Gastrocnemius medialis (tissue), 4 donors: ENCODE measurements at places on chromosomes 16 and 17. TPM values are rescaled to one million over a fixed set of nuclear protein-coding genes. Genes with fewer than 3 reads are reported as not detected.
A peak's percentile ranks its signal among the peaks of the same experiment; 100 is the strongest.

GRCh38 chr16:5257462-5257861, 159.9 kb upstream of the EEF2KMT start:
- no peak overlapping the region for H3K4me3 ChIP-seq
- H3K27me3 ChIP-seq: no peaks in the 10 kb centered on the region
- no peak for DNase-seq
- no peak overlapping the region for H3K27ac ChIP-seq
- no peaks in the 10 kb centered on the region for H3K4me1 ChIP-seq

GRCh38 chr17:10463402-10463801, 6.0 kb downstream of the MYH4 start:
- H3K27me3 ChIP-seq: no peaks in the 10 kb centered on the region
- no peaks in the 10 kb centered on the region for H3K4me1 ChIP-seq
- H3K36me3 ChIP-seq: no peaks in the 10 kb centered on the region
- no peak for DNase-seq

DNA sequence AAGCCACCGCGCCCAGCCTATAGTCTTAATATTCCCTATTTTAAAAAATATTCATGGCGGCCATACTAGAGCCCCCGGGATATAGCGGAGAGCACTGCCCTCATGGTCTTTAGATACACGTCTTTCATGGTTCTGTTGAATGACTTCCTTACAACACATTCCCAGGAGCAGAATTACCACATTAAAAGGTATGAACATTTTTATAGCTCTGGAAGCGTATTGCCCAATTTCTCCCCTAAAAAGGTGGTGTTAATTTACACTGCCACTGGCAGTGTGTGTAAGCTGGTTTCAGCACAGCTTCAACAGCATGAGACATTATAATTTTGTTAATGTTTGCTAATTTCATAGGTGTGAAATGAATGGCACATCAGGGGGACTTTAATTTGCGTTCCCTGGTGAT, 19.0 kb downstream of the C17orf100 start:
- DNase-seq: no peak
- no peak overlapping the region for H3K27ac ChIP-seq
- H3K27me3 ChIP-seq: no peaks in the 10 kb centered on the region
- H3K4me3 ChIP-seq: no peak overlapping the region
- no peaks in the 10 kb centered on the region for H3K4me1 ChIP-seq

DNA sequence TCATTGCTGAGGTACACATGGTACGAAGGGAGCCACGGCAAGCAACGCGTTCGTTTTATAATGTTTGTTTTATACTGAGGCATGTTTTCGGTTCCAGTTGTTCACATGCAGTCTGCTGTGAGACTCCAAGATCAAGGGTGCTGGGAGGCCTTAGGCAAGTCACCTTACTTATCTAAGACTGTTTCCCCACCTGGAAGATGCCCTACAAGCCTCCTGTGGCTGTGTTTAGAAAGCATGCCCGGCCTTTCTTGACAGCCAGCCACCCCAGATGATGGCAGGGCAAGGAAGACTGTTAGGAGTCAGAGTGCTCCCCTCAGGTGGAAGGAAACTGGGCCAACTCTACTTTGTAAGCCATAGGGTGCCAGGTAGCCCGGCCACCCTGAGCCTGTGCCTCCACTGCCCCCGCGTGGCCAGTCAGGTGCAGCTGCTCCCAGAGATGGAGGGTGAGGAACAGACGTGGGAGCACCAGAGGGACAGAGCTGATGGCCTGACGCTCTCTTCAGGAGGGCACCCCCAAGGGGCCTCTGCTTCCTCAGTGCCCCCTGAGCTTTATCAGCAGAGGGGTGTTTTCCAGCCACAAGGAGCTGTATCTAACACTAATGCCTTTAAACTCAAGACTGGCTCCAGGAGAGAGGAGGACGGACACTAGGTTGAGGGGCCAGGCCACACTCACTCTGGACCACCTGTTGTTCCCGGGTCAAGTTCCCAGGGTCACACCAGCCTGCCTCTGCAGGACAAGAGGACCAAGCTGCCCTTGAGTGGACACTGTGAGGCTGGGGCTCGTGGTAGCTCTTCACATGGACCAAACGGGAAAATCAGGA, 5.4 kb downstream of the NAT9 start:
- no peak overlapping the region for H3K27ac ChIP-seq
- no peak overlapping the region for H3K4me3 ChIP-seq
- peaks cover 20% of the 10 kb centered on the region for H3K4me1 ChIP-seq
- H3K36me3 ChIP-seq: peaks cover 32% of the 10 kb centered on the region

- H3K36me3 ChIP-seq: peaks cover 38% of the 10 kb centered on the region
- H3K4me1 ChIP-seq: no peaks in the 10 kb centered on the region
- DNase-seq: no peak
- H3K27me3 ChIP-seq: no peaks in the 10 kb centered on the region
- H3K4me3 ChIP-seq: no peak overlapping the region
These were observed 116.6 kb upstream of the C17orf78 start for GRCh38 chr17:37259030-37259735.

DNA sequence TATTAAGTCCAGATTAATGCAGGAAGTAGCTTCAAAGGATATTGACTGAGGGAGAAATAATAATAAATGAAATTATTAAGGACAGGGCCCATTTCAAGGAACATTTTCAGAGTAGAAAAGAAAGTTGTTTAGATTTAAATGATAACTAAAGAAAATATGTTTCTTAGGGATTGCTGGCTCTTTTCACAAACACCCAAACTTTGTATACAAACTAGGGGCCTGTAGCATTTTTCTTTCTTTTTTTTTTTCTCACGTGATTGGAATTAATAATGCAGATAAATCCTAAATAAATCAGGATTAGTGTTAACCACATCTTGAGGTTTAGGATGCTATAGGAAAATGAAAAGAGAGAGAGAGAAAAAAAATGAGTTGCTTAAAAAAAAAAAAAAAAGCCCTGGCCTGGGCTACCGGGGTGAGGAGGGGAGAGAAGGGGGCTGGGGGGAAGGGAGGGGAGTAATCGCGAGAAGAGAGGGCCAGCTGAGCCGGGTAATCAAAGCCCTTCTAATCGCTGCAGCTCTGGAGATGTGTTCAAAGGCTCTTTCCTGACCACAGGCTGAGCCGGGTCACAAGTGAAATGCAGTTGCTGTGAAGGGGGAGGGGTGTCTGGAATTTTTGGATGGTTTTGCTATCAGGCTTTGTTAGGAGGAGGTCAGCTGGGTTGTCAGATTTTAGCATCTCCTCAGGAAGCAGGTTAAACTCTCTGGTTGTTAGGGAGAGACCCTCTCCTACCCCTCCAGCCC, 104.6 kb upstream of the ZFHX3 start:
- H3K36me3 ChIP-seq: no peaks in the 10 kb centered on the region
- H3K27me3 ChIP-seq: no peaks in the 10 kb centered on the region
- no peak overlapping the region for H3K27ac ChIP-seq
- H3K4me1 ChIP-seq: no peaks in the 10 kb centered on the region
- no peak for DNase-seq

- H3K36me3 ChIP-seq: peaks cover 22% of the 10 kb centered on the region
- no peaks in the 10 kb centered on the region for H3K27me3 ChIP-seq
- DNase-seq: no peak
- peaks cover 8% of the 10 kb centered on the region for H3K4me1 ChIP-seq
- no peak overlapping the region for H3K4me3 ChIP-seq
- H3K27ac ChIP-seq: no peak overlapping the region
These were observed 47.3 kb downstream of the ZCCHC14 start for GRCh38 chr16:87445486-87445885.

DNA sequence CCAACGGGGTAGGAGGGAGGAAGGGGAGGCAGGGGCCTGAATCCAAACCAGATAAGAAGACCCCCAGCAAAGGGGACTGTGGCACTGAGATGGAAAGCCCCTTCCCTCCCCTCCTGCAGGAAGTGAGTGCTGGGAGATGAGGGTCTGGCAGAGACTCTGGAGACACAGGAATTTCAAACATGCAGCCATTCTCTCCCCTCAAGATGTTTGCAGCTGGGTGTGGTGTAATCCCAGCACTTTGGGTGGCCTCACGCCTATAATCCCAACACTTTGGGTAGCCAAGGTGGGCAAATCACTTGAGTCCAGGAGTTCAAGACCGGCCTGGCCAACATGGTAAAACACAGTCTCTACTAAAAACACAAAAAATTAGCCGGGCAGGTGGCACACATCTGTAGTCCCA, 33.9 kb upstream of the FAAP100 start:
- H3K4me1 ChIP-seq: no peaks in the 10 kb centered on the region
- peaks cover 95% of the 10 kb centered on the region for H3K36me3 ChIP-seq
- H3K27me3 ChIP-seq: no peaks in the 10 kb centered on the region
- no peak overlapping the region for H3K27ac ChIP-seq

DNA sequence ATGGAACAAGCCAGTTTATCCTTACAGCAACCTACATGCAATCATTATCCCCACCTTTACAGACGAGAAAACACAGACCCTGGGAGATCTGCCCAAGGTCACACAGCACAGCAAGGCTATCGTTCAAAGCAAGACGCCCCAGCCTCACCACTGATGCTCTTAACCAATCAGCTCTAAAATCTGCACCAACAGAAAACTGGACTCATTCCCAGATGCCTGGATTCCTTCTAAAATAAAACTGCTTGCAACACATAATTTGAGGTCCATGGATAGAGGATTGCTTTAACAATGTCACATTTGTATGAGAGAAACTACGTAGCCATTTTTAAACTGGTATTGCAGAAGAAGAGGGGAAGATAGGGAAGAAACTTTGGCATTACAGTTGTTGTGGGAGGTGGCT, 6.8 kb downstream of the COTL1 start:
- no peak overlapping the region for H3K4me3 ChIP-seq
- no peak overlapping the region for H3K27ac ChIP-seq
- DNase-seq: no peak
- peaks cover 18% of the 10 kb centered on the region for H3K27me3 ChIP-seq

- H3K27me3 ChIP-seq: no peaks in the 10 kb centered on the region
- H3K4me1 ChIP-seq: no peaks in the 10 kb centered on the region
- H3K36me3 ChIP-seq: no peaks in the 10 kb centered on the region
- no peak overlapping the region for H3K27ac ChIP-seq
- no peak for DNase-seq
- no peak overlapping the region for H3K4me3 ChIP-seq
These were observed 174.6 kb upstream of the ZNF469 start for GRCh38 chr16:88208112-88208511.

DNA sequence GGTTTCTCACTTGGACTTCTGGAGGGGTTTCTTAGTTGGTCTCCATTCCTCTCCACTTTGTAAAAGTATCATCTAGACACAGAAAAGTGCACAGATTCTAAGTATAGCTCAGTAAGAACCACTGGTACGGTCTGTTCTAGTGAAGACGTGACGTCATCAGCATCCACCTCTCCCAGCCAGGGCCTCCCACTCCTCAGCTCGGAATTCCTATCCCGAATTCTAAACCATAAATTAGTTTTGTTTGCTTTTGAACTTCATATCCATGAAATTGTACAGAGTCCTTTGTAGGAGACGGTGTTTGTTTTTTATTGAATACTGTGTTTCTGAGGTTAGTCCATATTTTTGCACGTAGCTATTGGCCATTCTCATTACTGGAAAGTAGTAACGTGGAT, 25.5 kb downstream of the FOXK2 start:
- H3K27ac ChIP-seq: peak overlapping the region; percentile 81
- DNase-seq: no peak
- peaks cover 52% of the 10 kb centered on the region for H3K4me1 ChIP-seq

DNA sequence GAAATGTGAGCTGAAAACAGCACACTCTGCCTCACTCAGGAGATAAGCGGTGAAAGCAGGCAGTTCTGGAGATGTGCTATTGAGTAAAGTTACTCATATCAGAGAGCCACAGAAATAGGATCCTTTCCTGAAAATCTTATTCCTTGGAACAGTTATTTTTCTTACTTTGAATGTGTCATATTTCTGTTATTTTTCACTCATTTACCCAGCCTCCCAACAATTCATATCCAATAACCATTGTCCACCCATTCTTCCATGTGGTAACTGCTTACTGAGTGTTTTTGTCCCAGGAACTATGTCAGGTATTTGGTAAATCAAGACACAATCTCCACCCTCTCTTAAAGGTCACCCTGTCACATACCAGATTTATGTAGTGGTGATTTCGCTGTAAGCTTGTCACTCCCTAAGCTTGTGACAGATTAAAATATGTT, 144.9 kb downstream of the PARN start:
- no peaks in the 10 kb centered on the region for H3K36me3 ChIP-seq
- H3K27me3 ChIP-seq: no peaks in the 10 kb centered on the region
- peaks cover 34% of the 10 kb centered on the region for H3K4me1 ChIP-seq
- DNase-seq: no peak
- no peak overlapping the region for H3K4me3 ChIP-seq
- H3K27ac ChIP-seq: peak overlapping the region; percentile 92

DNA sequence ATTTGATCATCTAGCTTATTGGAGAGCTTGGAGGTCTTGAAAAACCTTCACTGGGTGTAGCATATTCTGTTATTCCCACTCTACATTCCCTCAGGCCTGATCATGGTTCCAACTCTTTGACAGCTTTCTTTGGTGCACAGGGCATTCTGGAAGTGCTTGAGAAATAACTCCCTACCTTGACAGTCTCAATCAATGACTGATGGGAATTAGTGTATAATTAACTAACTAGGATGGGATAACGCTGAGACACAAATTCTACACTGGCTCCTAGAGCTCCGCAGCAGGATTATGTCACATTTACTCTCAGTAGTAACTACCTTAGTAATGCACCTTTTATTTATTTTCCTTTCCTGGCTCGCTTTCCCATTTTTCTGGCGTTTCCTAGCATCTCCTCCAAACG, 236.4 kb downstream of the MAP2K6 start:
- H3K4me3 ChIP-seq: no peak overlapping the region
- H3K27ac ChIP-seq: no peak overlapping the region
- H3K27me3 ChIP-seq: no peaks in the 10 kb centered on the region
- DNase-seq: no peak
- H3K4me1 ChIP-seq: peaks cover 9% of the 10 kb centered on the region

- H3K27ac ChIP-seq: peak overlapping the region; percentile 92
- no peak for DNase-seq
- H3K27me3 ChIP-seq: no peaks in the 10 kb centered on the region
- peaks cover 72% of the 10 kb centered on the region for H3K4me1 ChIP-seq
These were observed 2.5 kb downstream of the ITGA3 start for GRCh38 chr17:50058296-50058953.

Gene OSGIN1
- total RNA-seq: 9.6 TPM

Gene IQCK
- 8.3 TPM for total RNA-seq

Gene TEKT1
- not detected for total RNA-seq

Gene ERAL1
- total RNA-seq: 69.2 TPM

Gene KRT15
- not detected for total RNA-seq

Gene IRF8
- total RNA-seq: 1.5 TPM

Gene IGFBP4
- 56.8 TPM for total RNA-seq

Gene TBC1D3
- total RNA-seq: not detected

Gene IL21R
- total RNA-seq: 0.15 TPM

Gene NXPH3
- total RNA-seq: 1.7 TPM
